Activated T-cell treated with anti-CD3 and anti-CD28 coated beads, Interleukin-2, amount 50 U/mL, for 4 hours (primary cell): ENCODE measurements at places on chromosomes 3 and 15. TPM values are rescaled to one million over a fixed set of nuclear protein-coding genes. Genes with fewer than 3 reads are reported as not detected.

GRCh38 chr3:125281381-125281780, 68.8 kb upstream of the SLC12A8 start:
- no peak for DNase-seq

GRCh38 chr15:59176653-59177316, 29.9 kb upstream of the LDHAL6B start:
- DNase-seq: no peak

The ELP6 gene
- total RNA-seq: 40.5 TPM

The GOLGA8Q gene
- total RNA-seq: not detected

The COMMD4 gene
- total RNA-seq: 79.9 TPM

DNA sequence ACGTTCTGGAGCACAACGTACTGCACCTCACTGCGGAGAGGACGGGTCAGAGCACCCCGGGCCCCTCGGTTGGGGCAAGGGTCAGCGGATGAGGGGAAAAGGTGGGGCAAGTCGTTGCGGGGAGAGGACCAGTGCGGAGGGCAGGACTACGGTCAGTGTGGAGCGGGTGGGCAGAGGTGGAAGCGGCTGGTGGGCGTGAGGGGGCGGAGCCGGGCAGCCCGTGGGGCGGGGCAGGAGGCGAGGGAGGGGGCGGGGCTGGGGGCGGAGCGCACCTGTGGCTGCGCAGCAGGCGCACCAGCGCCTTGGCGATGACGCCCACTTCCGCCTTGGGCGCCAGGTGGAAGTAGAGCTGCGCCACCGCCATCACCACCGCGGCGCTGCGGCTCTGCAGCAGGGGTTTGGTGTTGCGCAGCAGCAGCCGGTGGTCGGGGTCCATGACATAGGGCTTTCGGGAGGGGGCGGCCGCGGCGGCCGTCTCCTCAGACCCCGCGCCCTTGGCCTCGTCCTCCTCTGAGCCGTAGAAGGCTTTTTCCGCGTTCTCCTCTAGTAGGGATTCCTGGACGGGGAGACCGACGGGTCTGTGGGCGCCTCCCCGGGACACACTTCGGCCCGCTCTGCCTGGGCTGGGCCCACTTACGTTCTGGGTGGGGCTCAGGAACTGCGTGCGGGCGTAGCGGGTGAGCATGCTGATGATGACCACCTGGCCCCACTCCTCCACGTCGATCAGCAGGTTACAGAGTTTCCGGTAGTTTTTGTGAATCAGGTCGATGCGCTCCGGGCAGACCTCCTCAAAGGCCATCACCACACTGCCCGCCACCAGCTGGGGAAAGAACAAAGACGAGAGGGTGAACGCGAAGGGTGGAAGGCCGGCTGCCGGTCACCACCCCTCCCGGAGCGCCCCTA, 29.2 kb downstream of the AP3B2 start:
- peak; percentile 79 for DNase-seq

The ADAMTS9 gene
- 0.08 TPM for total RNA-seq

- no peak for DNase-seq
Observed at GRCh38 chr3:85591451-85591850, 632.7 kb downstream of the CADM2 start.

DNA sequence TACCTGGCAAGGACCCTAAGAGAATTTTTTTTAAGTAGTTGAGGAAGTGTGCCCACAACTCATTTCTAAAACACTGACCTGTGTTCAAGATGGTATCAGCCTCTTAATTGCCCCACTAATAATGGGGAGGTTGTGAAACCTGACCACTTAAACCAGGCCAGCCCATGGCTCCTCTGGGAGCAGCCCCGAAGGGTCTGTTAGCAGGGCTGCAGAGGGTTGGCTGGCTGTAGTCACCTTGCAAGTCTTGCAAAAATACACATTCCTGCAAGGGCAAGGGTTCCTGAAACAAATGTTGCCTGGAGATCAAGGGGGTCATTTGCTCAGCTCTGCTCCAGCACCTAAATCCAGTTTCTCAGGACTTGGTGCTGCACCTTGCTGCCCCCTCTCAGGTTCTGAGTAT, 3.2 kb downstream of the IL17RD start:
- no peak for DNase-seq

DNA sequence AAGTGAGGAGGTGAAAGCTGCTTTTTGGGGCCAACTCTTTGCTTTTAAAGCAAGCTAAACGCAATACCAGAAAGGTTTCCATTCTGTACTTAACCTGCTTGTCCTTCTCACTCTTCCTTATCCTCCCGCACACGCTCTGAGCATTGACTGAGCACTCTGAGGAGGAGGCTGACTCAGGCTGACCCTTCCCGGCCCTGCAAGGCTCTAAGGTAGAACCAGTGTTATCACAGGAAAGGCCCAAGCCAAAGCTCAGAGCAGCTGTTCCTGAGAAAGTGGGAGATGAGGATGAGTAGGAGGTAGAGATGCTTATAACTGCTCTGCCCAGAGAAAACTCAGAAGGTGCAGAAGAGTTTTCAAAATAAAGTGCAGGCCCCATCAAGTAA, 2.3 kb downstream of the B3GNT5 start:
- DNase-seq: no peak

DNA sequence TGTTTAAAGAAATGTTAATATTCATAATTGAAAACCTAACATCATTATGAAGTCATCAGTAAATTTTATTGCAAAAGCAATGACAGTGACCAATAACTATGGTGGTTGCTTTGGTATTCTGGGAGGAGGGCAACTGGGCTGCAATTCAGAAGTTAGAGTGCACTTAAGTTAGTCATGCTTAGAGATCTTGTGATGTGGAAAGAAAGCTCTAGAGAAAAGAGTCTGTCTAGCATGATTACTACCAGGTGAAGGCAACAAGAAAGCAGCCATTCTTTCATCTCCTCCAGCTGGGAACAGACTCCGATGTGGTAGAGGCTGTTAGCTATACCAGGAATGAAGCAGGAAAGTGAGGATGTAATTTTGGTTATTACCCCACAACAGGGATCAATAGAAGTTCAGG, 625.6 kb downstream of the SI start:
- DNase-seq: no peak

DNA sequence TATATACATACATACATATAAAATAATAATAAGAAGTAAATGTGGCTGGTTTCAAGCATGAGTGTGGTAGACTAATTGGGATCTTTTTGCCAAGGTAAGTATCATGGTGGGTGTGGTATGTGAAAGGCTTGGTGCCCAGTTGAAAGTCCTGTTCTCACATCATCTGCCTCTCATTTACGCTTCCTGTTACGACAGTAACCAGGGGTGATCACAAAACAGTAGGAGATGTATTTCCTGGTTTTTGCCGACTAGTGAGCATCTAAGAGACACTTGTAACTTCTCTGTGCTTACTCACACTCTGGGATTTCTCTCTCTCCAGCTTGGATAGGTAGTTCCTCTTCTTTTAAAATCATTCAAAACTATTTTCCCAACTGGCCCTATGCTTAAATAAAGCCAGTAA, 1028.3 kb upstream of the NR2F2 start:
- no peak for DNase-seq

The BCHE gene
- not detected for total RNA-seq

The WDR93 gene
- total RNA-seq: not detected

- no peak for DNase-seq
Observed at GRCh38 chr15:88932271-88932874, 19.2 kb upstream of the MFGE8 start.

The SST gene
- not detected for total RNA-seq

The C3orf49 gene
- not detected for total RNA-seq

DNA sequence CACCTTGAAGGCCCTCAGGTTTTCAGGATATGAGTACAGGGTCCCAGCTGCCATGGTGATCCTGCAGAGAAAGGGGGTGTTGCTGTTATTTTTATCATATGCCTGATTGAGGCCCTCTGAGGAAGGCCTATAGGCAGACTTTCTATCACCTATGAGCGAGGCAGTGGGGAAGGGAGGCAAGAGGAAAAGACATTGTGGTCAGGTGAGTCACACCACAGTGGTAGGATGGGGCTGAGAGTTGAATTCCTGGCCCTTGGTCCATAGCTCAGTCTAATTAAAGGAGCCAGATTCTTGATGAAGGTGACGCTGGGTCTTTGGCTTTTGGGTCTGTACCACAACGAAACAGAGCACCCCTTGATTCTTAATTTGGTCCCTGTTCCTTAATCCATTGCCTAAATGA, 72.7 kb downstream of the ZNF621 start:
- no peak for DNase-seq

DNA sequence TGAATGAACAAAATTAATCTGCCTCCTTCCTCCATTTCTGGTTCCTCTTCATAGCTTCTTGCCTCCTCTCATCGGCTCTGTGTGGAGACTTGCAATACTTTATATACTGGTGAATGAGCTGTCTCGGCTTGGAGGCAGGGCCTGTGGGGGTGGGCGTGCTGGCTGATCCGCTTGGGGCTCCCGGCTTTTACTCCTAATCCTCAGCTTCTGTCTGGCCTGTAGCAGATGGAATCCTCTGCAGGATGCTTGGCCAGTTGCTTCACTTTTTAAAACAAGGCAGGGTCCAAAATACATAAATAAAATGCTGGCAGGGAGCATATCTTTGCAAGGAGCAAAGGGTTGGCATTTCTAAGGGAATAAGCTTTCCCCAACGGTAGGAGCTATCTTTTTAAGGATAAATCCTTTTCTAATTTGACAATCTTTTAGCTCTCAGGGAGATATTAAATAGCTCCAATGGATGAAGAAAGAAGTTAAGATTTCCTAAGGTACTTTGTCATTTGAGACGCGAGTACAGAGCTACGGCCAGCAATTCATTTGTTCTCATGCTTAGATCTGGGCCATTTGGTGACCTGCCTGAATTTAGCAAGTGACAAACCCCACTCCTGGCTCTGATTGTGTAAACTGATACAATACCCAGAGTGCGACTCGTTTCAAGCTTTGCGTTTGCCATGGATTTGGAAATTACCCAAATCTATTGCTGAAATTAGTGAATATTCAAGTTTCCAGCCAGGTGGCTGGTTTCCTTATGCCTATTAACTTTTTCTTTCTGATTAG, 18.9 kb downstream of the SV2B start:
- DNase-seq: no peak

GRCh38 chr3:111621535-111621934, 26.4 kb upstream of the ZBED2 start:
- DNase-seq: peak; percentile 27

- DNase-seq: no peak
Observed at GRCh38 chr3:156142702-156143101, 22.3 kb downstream of the KCNAB1 start.

The FRMD4B gene
- total RNA-seq: 16.3 TPM

DNA sequence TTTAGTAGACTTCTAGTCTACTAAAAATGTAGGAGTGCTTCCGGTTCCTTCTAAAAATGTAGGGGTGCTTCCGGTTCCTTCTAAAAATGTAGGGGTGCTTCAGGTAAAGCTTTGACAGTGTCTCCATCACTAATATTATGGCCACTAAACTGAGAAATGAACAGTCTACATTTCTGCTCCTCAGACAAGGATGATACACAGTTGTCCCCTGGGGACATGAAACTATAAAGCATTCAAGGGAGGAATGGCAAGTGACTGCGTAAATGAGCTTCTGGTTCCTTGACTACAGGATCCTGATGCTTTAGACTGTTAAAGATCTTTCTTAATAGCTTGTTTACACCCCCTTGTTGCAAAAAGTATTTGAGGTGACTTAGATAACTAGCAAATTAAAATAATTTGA, 53.9 kb upstream of the SLC9A9 start:
- no peak for DNase-seq

DNA sequence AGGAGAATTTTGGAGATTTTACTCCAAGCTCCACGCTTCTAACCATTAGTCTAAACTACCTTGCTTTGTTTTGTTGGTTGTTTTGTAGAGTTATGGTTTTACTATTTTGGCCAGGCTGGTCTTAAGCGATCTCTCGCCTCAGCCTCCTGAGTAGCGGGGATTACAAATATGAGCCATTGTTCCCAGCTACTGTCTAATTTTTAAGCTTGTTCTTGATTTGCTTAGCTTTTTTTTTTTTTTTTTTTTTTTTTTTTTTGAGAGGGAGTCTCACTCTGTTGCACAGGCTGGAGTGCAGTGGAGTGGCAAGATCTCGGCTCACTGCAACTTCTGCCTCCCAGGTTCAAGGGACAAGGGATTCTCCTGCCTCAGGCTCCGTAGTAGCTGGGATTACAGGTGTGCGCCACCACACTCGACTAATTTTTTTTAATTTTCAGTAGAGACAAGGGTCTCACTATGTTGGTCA, 28.5 kb downstream of the EFCAB12 start:
- no peak for DNase-seq

DNA sequence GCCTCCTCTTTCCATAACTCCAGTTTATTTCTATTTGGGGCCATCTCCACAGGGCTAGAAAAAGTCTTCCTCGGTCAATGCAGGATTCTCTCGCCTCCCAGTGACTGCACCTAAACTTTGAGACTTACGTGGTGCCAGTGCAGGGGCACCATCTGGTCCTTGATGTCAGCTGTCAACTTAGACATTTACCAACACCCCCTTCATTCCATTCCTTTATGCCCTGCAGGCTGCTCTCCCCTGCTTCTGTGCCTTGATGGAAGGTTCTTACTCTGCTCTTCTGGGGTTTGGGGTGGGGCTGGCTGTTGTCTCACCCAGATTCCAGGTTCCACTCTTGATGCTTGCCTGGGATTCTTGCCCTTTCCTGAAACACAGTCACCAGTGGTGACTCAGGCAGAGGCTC, 101.8 kb downstream of the ST8SIA2 start:
- DNase-seq: no peak

DNA sequence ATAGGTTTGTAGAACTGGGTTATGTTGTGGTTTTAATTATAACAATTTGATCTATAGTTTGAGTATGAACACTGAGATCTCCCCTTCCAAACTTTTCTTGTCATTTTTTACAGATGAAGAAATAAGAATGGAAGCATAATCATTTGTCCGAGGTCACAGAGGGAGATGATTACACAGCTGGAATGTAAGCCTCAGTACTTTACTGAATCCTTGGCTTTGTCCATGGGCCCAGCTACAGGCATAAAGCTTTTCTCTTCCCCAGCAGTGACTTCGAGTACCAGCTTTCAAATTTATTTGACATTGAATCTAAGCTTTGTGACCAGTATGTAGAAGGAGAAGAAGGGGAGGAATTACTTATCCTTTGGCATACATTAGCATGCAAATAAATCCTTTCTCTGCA, 80.9 kb upstream of the DCBLD2 start:
- no peak for DNase-seq

The GOLGA8G gene
- total RNA-seq: not detected

- DNase-seq: no peak
Observed at GRCh38 chr3:111012388-111013248, 59.0 kb upstream of the NECTIN3 start.

The TNNC1 gene
- 0.46 TPM for total RNA-seq

GRCh38 chr3:107662586-107662985, 139.8 kb downstream of the BBX start:
- DNase-seq: no peak

GRCh38 chr3:37543666-37544065, 318.0 kb upstream of the CTDSPL start:
- no peak for DNase-seq

DNA sequence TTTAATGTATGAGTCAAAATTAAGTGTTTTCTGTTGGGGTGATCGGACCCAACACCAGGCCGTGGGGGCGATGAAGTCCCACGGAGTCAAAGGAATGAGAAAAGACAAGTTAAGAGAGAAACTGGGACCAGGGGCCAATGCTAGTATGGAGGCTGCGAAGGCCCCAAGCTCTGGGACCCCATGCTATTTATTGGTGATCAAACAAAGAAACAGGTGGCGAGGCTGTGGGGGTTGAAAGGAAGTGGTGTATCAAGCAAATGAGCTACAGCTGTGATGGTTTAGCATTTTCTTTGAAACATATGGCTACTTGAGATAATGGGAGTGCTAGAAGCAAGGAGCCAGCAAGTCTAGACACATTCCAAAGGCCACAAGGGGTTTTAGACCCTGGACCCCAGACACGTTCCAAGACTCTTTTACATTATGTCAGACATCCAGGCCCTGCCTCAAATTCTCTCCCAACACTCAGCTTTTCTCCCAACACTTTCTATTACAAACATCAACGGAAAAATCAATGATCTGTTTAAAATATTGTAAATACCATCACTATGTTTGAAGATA, 56.0 kb upstream of the SNRPN start:
- DNase-seq: no peak
